Uterus (tissue), 4 donors: ENCODE measurements at places on chromosomes 11 and 22.

GRCh38 chr11:30855383-30856006 is 269.3 kb upstream of the MPPED2 start:
- no peaks in the 10 kb centered on the region for H3K27me3 ChIP-seq
- H3K4me3 ChIP-seq: no peak overlapping the region
- no peak overlapping the region for H3K27ac ChIP-seq
- H3K4me1 ChIP-seq: no peaks in the 10 kb centered on the region
- DNase-seq: no peak

DNA sequence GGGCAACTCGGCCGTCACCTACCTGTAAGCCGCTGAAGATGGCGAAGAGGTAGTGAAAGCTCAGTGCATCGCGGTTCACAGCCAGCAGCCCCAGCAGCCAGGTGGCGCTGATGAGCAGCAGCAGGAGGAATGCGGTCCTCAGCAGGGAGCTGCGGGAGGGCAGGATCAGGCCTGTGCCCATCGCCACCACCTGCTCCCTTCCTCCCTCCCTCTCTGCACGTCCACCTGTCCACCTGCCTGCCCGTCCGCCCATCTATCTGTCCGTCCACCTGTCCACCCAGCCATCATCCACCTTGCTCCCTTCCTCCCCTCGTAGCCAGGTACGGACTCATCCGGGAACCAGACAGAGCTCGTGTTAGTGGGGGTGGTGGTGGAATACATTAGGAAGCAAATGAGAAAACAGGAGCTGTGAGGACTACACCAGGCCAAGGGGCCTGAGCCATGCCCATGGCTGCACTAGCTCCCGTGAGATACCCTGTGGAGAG is 32.2 kb downstream of the TRMU start:
- no peak overlapping the region for H3K4me3 ChIP-seq
- H3K27ac ChIP-seq: no peak overlapping the region
- DNase-seq: no peak
- no peaks in the 10 kb centered on the region for H3K4me1 ChIP-seq
- no peaks in the 10 kb centered on the region for H3K36me3 ChIP-seq

DNA sequence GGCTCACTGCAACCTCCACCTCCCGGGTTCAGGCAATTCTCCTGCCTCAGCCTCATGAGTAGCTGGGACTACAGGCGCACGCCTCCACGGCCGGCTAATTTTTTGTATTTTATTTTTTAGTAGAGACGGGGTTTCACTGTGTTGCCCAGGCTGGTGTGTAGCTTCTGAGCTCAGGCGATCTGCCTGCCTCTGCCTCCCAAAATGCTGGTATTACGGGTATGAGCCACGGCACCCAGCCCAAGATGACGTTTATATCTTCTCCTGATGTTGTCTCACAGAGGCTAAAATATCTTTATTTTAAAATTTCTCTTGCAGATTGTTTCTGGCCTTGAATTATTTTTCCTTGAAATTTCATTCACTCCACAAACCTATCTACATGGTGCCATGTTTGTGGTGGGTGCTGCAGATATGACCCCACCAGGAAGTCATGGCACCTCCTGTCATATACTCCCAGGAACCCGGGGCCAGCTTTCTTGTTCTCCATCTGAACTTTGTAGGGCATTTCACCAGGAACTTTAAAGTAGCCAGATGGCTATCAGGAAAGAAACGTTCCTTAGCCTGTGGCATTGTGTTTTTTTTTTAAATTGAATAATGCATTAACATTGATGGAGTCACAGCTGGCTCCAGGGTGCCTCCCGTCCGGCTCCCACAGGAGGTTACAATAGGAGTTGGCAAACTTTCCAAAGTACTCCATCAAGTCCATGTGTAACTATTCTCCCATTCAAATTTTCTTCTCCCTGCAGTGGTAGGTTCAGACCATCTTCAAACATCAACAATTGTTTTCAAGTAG is 42.0 kb upstream of the LIPT2 start:
- H3K27me3 ChIP-seq: no peaks in the 10 kb centered on the region
- H3K36me3 ChIP-seq: no peaks in the 10 kb centered on the region
- no peak for DNase-seq
- no peak overlapping the region for H3K4me3 ChIP-seq

GRCh38 chr11:88507771-88508417 is 170.4 kb upstream of the CTSC start:
- H3K4me1 ChIP-seq: no peaks in the 10 kb centered on the region
- H3K36me3 ChIP-seq: no peaks in the 10 kb centered on the region
- DNase-seq: no peak
- no peak overlapping the region for H3K4me3 ChIP-seq
- no peaks in the 10 kb centered on the region for H3K27me3 ChIP-seq

DNA sequence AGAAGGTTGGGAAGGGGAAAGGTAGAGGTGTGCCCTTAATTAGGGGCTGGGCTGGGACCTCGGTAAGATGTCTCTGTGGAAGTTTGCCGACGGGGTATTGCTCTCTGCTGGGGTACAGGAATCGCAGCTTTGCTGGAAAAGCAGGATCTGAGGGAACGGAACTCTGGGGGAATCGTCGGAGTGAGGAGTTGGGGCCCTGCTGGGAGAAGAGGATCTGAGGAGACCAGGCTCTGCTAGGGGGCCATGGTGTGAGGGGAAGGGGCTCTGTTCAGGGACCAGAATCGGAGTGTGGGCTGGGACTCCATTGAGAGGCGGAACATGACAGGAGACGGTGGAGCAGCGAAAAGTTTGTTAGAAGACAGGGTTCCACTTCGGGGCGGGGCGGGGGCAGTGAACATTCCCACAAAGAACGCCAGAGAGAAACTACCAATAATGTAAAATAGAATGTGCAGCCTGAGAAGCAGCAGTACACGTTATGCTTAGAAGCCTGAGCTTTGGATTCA is 456 bp downstream of the AAMDC start:
- no peaks in the 10 kb centered on the region for H3K36me3 ChIP-seq
- H3K4me3 ChIP-seq: peak overlapping the region; percentile 91
- H3K27ac ChIP-seq: peak overlapping the region; percentile 78
- H3K4me1 ChIP-seq: peaks cover 10% of the 10 kb centered on the region

GRCh38 chr11:4797206-4797605 is 7.0 kb downstream of the OR52R1 start:
- no peaks in the 10 kb centered on the region for H3K4me1 ChIP-seq
- H3K27ac ChIP-seq: no peak overlapping the region
- no peak for DNase-seq
- no peaks in the 10 kb centered on the region for H3K27me3 ChIP-seq
- H3K36me3 ChIP-seq: no peaks in the 10 kb centered on the region

DNA sequence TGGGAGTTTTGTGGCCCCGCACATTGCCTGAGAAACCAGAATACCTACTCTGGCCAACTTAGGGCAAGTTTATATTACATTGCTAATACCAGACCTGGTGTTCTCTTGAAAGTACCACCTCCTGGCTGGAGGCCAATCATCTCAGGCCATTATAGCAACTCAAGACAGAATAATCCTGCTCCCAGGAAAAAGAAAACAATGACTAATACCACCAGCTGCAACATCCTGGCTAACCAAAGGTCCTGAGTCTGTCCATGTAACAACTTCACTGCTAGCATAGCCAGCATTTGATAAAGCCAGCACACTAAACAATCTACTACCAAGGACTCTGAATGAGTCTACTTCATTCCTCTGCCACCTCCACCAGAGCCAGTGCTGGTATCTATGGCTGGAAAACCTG is 1298.7 kb upstream of the CNTN5 start:
- H3K4me3 ChIP-seq: no peak overlapping the region
- H3K27me3 ChIP-seq: no peaks in the 10 kb centered on the region
- no peaks in the 10 kb centered on the region for H3K36me3 ChIP-seq
- DNase-seq: no peak
- no peaks in the 10 kb centered on the region for H3K4me1 ChIP-seq
- H3K27ac ChIP-seq: no peak overlapping the region

DNA sequence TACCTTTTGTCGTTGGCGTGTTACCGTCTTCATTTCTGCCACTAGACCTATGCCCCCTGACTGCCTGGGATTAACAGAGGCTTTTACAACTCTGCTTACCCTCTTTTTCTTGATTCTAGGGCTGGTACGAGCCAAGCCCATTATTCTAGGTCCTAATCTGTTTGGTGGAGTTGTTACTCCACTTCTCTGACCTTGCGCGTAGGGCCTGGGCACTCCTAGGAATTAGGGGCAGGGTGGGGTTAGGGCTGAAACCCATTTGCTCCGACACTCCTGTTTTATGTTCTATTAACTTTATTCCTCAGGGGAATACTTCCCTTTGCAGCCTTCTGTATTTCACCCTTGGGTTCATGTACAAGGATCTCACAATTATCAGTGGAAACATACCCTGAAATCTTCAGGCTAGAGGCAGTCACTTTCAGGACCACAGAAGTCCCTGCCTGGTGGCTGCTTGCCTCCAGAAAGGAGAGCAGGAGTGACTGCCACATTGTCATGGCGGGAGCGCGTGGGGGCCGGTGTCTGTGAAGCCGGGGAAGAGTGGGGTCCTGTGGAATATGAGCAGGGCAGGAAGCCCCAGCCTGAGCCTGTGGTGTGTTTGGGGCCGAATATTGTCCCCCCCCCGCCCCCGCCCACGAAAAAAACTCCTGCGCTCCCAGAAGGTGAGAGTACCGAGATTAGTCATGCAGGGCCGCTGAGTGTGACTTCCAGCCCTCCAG is 731 bp upstream of the SLC37A2 start:
- H3K36me3 ChIP-seq: no peaks in the 10 kb centered on the region
- H3K27ac ChIP-seq: peak overlapping the region; percentile 17
- no peak for DNase-seq
- H3K4me3 ChIP-seq: peak overlapping the region; percentile 35
- no peaks in the 10 kb centered on the region for H3K4me1 ChIP-seq
- H3K27me3 ChIP-seq: no peaks in the 10 kb centered on the region

GRCh38 chr11:15918674-15919073 is 437.7 kb downstream of the SOX6 start:
- H3K36me3 ChIP-seq: no peaks in the 10 kb centered on the region
- H3K4me1 ChIP-seq: no peaks in the 10 kb centered on the region
- DNase-seq: no peak
- H3K27me3 ChIP-seq: no peaks in the 10 kb centered on the region
- no peak overlapping the region for H3K4me3 ChIP-seq
- H3K27ac ChIP-seq: no peak overlapping the region

GRCh38 chr11:33909150-33909549 is 17.3 kb upstream of the LMO2 start:
- DNase-seq: no peak
- H3K4me1 ChIP-seq: no peaks in the 10 kb centered on the region
- H3K36me3 ChIP-seq: no peaks in the 10 kb centered on the region

- no peaks in the 10 kb centered on the region for H3K27me3 ChIP-seq
- no peak overlapping the region for H3K4me3 ChIP-seq
- H3K4me1 ChIP-seq: no peaks in the 10 kb centered on the region
- no peak overlapping the region for H3K27ac ChIP-seq
Observed at GRCh38 chr11:65814131-65814985, 19.4 kb upstream of the SNX32 start.

GRCh38 chr22:21726650-21727049 is 8.9 kb downstream of the YPEL1 start:
- DNase-seq: no peak
- no peaks in the 10 kb centered on the region for H3K4me1 ChIP-seq
- H3K4me3 ChIP-seq: no peak overlapping the region
- no peaks in the 10 kb centered on the region for H3K27me3 ChIP-seq
- no peak overlapping the region for H3K27ac ChIP-seq
- H3K36me3 ChIP-seq: no peaks in the 10 kb centered on the region

DNA sequence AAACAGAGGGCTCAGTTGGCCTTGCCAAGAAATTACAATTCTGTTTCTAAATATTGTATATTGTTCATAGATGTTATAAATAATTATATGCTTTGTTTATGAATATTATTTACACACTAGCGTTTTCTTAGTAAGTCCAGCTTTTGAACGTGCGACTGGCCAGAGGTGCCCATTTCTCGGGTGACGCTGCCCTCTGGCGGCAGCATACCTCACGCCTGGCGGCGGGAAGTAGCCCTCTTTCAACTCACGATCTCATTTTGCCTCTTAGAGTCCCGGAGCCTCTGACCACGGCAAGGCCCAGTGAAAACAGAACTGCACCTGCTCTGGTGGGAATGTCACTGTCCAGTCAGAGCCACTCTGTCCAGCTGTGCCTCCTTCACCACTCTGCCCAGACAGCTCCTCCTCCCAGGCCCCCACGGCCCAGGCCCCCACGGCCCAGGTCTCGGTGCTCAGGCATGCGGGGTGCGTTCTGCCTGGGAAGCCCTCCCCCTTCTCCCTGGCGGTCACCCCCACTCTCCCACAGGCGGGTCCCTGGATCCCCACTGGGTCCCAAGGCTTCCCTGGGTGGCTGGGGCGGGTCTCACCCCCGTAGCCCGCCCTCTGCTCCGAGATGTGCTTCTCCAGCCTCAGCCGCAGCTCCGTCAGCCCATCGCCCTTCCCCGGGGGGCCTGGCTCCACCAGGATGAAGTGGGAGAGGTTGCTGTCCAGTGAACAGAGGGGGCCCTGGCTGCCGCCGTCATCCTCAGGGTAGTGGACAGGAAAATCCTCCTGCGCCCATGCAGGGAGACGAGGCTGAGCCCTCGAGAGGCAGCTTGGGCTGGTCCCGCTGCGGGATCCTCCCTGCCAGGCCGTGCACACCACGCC is 19.3 kb downstream of the TSSC4 start:
- no peaks in the 10 kb centered on the region for H3K36me3 ChIP-seq
- H3K27me3 ChIP-seq: no peaks in the 10 kb centered on the region
- no peaks in the 10 kb centered on the region for H3K4me1 ChIP-seq
- no peak overlapping the region for H3K4me3 ChIP-seq

- H3K4me1 ChIP-seq: no peaks in the 10 kb centered on the region
- H3K36me3 ChIP-seq: no peaks in the 10 kb centered on the region
- H3K27me3 ChIP-seq: no peaks in the 10 kb centered on the region
Observed at GRCh38 chr22:31199187-31199586, 12.9 kb upstream of the LIMK2 start.

GRCh38 chr11:40407355-40407754 is 1052.1 kb downstream of the LRRC4C start:
- no peak overlapping the region for H3K27ac ChIP-seq
- no peak overlapping the region for H3K4me3 ChIP-seq
- no peaks in the 10 kb centered on the region for H3K36me3 ChIP-seq
- no peaks in the 10 kb centered on the region for H3K4me1 ChIP-seq
- H3K27me3 ChIP-seq: no peaks in the 10 kb centered on the region

GRCh38 chr11:99522467-99523173 is 501.9 kb downstream of the CNTN5 start:
- no peak overlapping the region for H3K4me3 ChIP-seq
- no peaks in the 10 kb centered on the region for H3K27me3 ChIP-seq
- H3K27ac ChIP-seq: no peak overlapping the region
- no peak for DNase-seq
- no peaks in the 10 kb centered on the region for H3K36me3 ChIP-seq

- no peak for DNase-seq
- H3K27ac ChIP-seq: no peak overlapping the region
- no peaks in the 10 kb centered on the region for H3K27me3 ChIP-seq
- H3K4me1 ChIP-seq: no peaks in the 10 kb centered on the region
Observed at GRCh38 chr11:12599408-12600143, 74.6 kb upstream of the TEAD1 start.

GRCh38 chr22:38613588-38613987 is 42.6 kb downstream of the FAM227A start:
- H3K27me3 ChIP-seq: no peaks in the 10 kb centered on the region
- DNase-seq: no peak
- H3K27ac ChIP-seq: no peak overlapping the region
- no peaks in the 10 kb centered on the region for H3K4me1 ChIP-seq

- H3K36me3 ChIP-seq: no peaks in the 10 kb centered on the region
- no peak for DNase-seq
- H3K27ac ChIP-seq: no peak overlapping the region
- peaks cover under 1% of the 10 kb centered on the region for H3K4me1 ChIP-seq
Observed at GRCh38 chr22:38461057-38461413, 6.0 kb upstream of the KCNJ4 start.

GRCh38 chr11:1341928-1342524 is 32.6 kb upstream of the TOLLIP start:
- no peaks in the 10 kb centered on the region for H3K36me3 ChIP-seq
- no peaks in the 10 kb centered on the region for H3K27me3 ChIP-seq
- H3K4me3 ChIP-seq: no peak overlapping the region
